ENCODE measurements at places on chromosomes 2 and 18.

DNA sequence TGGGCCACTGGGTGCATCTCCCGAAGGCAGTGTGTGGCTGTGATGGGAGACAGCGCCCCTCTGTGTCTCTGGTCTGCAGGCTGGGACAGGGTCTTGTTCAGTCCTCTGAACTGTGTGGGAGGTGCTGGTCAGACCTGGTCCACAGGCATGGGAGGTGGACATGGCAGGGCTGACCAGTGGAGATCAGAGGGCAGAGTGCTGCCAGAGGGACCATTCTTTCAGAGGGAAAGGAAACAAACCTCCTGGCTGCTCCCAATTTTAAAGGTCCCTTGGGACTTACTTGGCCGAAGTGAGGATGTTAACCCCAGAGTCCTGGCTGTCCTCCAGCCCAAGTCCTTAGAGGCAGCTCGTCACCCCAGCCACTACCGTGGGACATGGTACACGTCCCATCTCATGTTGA lies 4.0 kb downstream of the CAPN13 start:
- no peak for DNase-seq

DNA sequence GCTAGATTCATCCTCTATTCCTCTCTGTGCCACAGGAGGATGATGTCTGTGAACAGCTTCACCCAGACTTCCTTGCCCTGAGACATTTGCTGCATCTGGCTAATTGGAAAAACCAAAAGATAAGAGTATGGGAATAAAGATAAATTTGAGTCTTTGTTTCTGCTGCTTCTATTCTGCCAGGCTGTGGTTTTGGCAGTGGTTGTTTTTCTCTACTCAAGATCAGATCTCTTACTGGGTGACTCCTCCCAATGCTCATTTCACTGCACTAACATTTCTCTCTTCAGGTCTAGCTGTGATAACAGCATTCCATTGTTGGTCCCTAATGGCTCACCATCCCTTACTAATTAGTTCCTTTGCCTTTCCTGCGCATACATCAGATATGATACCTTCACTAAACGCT lies 89.5 kb downstream of the CALCRL start:
- no peak for DNase-seq

GRCh38 chr2:110688594-110689091 lies 10.8 kb upstream of the BUB1 start:
- no peak for DNase-seq

- no peak for DNase-seq
Measured at GRCh38 chr18:46423226-46423805, 233.7 kb downstream of the LOXHD1 start.

- DNase-seq, result no peak
Measured at GRCh38 chr2:27624943-27625342, 3.9 kb downstream of the CCDC121 start.

GRCh38 chr18:46179306-46179705 lies 75.1 kb downstream of the HAUS1 start:
- no peak for DNase-seq

DNA sequence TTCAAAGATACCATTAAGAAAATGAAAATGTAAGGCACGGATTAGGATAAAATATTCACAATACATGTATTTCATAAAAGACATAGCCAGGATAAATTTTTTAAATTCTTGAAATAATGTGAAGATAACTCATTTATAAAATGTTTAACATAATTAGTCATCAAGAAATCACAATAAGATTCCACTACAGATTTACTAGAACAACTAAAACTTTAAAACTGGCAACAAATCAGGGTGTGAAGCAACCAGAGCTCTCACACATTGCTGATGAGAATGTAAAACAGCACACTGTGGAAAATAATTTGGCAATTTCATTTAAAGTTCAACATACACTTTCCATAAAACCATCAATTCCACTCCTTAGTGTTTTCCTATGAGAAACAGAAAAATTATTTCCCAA lies 89.6 kb upstream of the UBE2E3 start:
- DNase-seq, result no peak

GRCh38 chr2:209523041-209523740 lies 99.3 kb downstream of the MAP2 start:
- no peak for DNase-seq

GRCh38 chr2:8486141-8486540 lies 195.7 kb upstream of the ID2 start:
- DNase-seq, result no peak

DNA sequence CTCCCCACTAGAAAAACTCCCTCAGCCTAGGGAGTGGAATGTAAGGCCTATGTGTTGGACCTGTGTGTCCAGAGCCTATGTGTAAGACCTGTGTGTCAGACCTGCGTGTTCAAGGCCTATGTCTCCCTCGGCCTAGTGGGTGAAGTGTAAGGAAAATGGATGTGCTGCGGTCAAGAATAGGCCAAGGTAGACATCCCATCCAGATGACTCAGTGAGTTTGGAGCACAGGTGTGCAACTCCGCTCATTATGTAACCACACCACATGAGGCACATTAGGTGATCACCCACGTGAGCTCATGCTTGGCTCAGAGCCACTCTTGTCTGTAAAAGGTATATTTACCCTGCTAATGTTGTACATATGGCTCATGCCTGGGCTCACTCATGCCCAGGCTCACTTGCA lies 565.3 kb upstream of the CRIM1 start:
- DNase-seq, result no peak

All from stimulated activated CD8-positive, alpha-beta memory T cell treated with anti-CD3 and anti-CD28 coated beads, Interleukin-15, amount 100 ng/mL, for 1 hour (primary cell).